ENCODE measurements at places on chromosomes 11 and 22.

GRCh38 chr22:41021613-41022454 lies 70.6 kb upstream of the EP300 start:
- peak; percentile 20 for DNase-seq

DNA sequence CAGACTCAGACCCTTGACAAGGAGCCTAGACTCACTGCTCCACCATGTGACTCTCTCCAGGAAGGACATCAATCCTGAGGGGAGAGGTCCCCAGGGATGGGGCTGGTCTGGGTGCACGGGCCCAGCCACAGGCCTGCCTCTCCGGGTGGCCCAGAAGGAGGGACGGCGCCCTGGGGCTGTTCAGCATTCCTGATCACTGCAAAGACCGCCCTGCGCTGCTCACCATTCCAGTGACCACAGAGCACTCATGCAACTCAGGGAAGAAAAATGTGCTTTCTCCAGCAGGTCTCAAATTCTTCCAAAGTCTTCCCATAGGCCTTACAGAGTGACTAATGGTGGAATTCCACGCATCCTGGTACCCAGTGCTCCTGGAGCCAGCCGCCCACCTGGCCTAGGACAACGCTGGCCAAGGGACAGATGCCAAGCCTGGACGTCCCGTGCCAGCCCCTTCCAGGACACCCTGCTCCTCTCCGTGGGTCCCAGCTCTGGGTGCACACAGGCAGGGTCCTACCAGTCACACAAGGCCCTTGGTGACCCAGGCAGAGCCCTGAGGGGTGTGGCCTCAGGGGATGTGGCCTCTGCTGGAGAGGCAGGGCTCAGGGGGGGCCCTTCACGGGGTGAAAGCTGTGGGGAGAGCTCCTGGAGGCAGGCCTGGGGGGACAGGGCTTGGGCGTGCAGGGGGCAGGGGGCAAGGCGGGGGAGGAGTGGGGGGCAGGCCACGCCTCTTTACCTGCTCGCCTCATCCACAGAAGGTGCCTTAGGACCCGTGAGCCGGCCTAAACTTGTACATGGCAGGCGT lies 178.8 kb downstream of the IGLL1 start:
- DNase-seq: no peak

DNA sequence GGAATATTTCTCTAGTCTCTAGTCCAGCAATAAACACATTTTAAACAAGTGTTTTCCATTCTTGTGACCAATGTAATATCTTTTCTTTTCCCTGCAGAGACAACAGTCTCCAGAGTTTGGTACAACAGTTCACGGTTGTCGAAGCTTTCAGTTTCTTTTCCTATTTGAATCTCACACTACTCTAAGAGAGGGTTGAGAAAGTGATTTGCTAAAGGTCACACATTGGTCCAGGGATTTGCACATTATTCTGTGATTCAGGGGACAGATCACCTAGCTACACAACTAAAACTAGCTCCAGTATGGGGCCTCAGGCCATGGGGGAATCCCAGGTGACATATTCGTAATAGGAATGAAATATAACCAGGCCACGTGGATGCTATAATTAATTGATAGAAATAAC lies 132.5 kb downstream of the HIPK3 start:
- DNase-seq: no peak

- DNase-seq: no peak
These were observed 77.1 kb upstream of the FIBIN start for GRCh38 chr11:26916805-26917204.

DNA sequence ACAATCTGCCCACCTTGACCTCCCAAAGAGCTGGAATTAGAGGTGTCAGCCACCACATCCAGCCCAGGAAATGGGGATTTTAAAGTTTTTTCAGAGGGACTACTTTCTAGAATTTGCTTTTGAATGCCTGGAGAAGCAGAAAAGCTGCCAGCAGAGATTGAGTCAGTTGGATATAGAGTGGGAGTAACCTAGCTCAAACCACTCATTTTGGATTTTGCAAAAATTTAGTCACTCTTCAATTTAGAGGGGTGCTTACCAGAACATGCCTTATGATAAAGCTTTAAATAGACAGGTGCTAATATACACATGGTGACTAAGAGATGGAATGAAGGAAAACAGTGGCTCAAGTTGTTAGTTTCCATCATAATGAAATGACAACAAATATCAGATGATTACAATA lies 26.5 kb upstream of the PSMA1 start:
- no peak for DNase-seq

- DNase-seq: no peak
These were observed 526.6 kb downstream of the MN1 start for GRCh38 chr22:27274770-27275449.

- no peak for DNase-seq
These were observed 786 bp downstream of the RASL10A start for GRCh38 chr22:29314537-29315285.

DNA sequence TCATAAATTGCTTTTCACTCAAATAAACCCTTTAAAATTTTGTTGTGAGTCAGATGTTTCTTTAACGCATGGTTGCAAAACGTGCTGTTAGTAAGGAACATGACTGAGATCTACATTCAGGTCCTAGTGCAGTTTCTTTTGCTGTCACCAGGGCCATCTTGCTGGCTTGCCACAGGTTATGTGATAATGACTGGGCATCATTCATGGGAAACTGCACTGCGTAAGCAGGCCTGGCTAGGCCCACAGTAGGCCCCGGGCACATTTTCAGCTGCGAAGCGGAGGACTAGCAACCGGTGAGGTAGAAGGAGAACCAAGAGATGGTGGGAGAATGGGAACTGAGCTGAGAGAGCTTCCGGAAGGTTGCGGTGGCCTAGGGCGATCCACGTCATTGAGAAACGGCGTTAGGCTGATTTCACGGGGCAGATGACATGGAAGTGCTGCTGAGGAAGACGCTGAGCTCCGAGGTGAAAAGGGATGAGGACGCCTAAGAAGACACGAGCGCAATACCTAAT lies 3.2 kb upstream of the KLHDC7B start:
- no peak for DNase-seq

GRCh38 chr11:129705341-129705740 lies 110.3 kb upstream of the TMEM45B start:
- no peak for DNase-seq

GRCh38 chr11:28146123-28146751 lies 38.0 kb downstream of the METTL15 start:
- DNase-seq: no peak

DNA sequence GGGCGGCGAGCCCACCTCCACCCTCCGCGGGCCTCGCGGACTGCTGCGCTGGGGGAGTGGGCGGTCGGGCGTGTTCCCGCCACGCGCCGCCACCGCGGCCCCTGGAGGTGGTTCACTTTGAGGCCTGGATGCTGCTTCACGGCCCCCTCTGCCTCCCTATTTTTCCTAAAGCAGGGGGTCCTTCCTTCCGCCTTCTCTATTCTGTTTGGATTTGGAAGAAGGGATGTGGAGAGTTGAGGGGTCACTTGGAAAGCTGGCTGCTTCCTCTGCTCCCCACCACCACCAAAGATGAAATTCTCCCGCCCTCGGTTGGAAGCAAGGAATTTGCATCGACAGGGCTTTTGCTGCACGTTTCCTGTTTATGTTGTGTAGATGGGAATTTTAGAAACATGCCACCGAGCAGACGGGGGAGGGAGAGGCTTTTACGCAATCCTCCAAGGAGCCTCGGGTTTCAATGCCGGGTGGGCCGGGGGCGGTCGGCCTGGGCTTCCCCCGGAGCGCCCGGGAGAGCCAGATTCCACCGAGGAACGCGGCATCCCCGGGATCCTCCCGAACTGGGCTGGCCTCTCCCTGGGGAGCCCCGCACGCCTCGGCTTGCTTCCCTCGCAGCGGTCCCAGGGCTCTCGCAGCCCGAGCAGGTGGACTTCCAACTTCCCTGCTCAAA lies 403 bp upstream of the SBF2 start:
- no peak for DNase-seq

DNA sequence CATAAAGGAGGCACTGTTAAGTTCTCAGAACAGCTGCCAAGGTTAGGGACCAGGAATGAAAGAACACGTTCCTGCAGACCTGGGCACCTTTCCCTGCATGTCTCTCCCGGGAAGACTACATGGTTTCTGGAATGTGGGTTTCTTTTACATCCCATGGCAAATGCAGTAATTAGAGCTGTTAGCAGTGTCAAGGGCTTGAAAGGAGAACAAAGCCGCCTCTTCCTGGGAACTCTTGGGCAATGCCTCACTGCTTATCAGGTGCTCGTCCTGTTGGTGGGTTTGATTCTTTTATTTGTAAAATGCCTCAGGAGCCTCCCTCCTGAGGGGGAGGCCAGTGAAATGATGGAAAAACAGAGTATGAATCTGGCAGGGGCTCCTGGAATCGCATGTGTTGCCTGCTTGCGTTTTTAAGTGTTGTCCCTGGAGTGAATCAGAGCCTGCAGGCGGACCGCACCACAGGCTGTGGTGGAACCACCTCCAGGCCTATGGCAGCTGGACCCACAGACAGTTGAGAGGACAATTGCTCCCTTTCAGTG lies 723 bp upstream of the C22orf31 start:
- no peak for DNase-seq

GRCh38 chr22:29815580-29815979 lies 22.5 kb downstream of the ASCC2 start:
- no peak for DNase-seq

- DNase-seq: no peak
These were observed 187.3 kb upstream of the SYT13 start for GRCh38 chr11:45473341-45473895.

- no peak for DNase-seq
These were observed 36.9 kb downstream of the LINC01488 start for GRCh38 chr11:69518081-69518950.

GRCh38 chr22:46681010-46681409 lies 57.0 kb downstream of the CERK start:
- DNase-seq: no peak

- no peak for DNase-seq
These were observed 319.7 kb upstream of the CTSC start for GRCh38 chr11:88657076-88657738.

GRCh38 chr11:116901211-116901610 lies 63.8 kb upstream of the APOA1 start:
- DNase-seq: no peak

GRCh38 chr22:46079861-46080821 lies 70.2 kb upstream of the PPARA start:
- DNase-seq: no peak

- DNase-seq: no peak
These were observed 6.3 kb downstream of the OPCML start for GRCh38 chr11:133525976-133526375.

GRCh38 chr11:2235588-2236326 lies 34.6 kb downstream of the ASCL2 start:
- DNase-seq: no peak

DNA sequence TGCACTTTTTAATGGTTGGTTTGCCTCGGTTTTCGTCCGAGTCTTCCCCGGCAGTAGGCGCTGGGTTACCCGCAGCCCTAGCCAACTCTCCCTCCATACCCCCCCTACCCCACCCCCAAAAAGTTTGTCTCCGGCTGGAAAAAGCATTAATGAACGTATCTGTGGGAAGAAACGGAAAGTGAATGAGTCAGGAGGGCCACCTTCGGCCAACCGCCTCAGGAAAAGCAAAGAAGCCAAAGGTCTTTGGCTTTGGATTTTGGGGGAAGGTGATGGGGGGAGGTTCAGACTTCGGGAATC lies 508 bp upstream of the FLI1 start:
- no peak for DNase-seq

DNA sequence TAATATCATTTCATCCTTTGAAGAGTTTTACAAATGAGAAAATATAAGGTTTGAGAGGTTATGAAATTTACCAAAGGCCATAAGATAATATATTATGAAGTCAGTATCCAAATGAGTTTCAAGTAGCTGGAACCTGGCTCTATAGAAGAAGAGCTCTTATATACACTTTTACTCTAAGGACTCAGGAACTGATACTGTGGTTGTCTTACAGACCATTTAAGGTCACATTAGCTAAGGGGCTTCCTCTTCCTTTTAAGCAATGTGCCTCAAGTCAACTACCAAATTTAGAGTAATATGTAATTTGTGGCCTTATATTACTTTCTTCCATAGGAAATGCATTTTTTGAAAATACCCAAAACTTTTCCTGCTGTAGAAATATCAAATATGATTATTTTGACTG lies 369.3 kb downstream of the DLG2 start:
- DNase-seq: no peak

DNA sequence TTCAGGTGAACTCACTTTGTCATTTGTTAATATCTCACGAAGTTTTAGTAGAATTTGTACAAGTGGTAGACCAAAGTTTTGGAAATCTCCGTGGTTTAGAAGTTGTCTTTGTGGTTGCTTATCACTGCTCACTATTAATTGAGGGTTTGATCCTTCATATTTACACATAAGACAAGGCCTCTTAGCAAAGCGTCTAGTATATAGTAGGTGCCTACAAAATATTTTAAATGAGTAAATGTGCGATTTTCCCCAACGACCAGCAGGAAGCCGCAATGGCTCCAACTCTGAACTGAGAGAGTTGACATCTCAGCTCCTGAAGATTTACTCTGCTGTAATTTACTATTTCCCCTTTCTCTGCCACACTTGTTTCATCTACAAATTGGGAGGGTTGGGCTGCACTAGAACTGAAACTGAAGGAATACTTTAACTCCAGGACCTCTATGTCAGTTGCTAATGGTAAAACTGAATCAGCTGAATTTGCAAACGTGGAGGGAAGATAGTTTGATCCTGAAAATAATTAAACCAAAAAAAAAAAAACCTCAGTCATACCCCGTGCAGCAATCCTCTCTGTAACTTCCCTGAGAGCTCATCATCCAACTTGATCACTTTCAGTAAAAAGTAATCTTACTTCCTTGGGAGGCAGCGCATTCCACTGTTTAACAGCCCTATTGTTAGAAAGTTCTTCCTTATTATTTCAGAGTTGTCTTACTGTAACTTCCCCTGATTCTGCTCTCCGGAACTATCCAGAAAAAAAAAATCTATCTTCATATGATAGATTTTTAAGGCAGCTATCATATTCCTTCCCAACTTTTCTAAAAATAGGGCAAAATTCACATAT lies 1.3 kb upstream of the SBF2 start:
- DNase-seq: no peak

GRCh38 chr11:133724116-133724515 lies 121.2 kb downstream of the SPATA19 start:
- no peak for DNase-seq

- DNase-seq: no peak
These were observed at the start of gene OR51Q1 for GRCh38 chr11:5421811-5422210. Gene OR51Q1, plus strand, starts transcription at chr11:5422111. Its CDS starts 90 bp downstream, at chr11:5422201.

- DNase-seq: no peak
These were observed 85.1 kb downstream of the TMEM135 start for GRCh38 chr11:87122852-87123251.

GRCh38 chr11:48055292-48056132 lies 75.2 kb downstream of the PTPRJ start:
- DNase-seq: peak; percentile 19

GRCh38 chr11:34585304-34585734 lies 35.6 kb upstream of the EHF start:
- DNase-seq: no peak

- DNase-seq: no peak
These were observed 4.3 kb downstream of the CYB561A3 start for GRCh38 chr11:61357233-61357893.

GRCh38 chr11:108916290-108916689 lies 251.4 kb downstream of the DDX10 start:
- no peak for DNase-seq
